Heart left ventricle (tissue), 16 donors: ENCODE measurements at places on chromosomes 3 and 15. TPM values are rescaled to one million over a fixed set of nuclear protein-coding genes. Genes with fewer than 3 reads are reported as not detected.

The CIP2A gene
- 1.1 TPM for polyA plus RNA-seq

The ACKR4 gene
- 2.2 TPM for polyA plus RNA-seq

GRCh38 chr3:29167180-29167579 lies 113.7 kb upstream of the RBMS3 start:
- no peak overlapping the region for H3K4me3 ChIP-seq
- no peak overlapping the region for H3K27ac ChIP-seq
- no peaks in the 10 kb centered on the region for H3K4me1 ChIP-seq
- no peaks in the 10 kb centered on the region for H3K27me3 ChIP-seq

- no peak for DNase-seq
- H3K36me3 ChIP-seq = no peaks in the 10 kb centered on the region
- no peak overlapping the region for H3K4me3 ChIP-seq
These were observed 13.0 kb downstream of the ADAMTS17 start for GRCh38 chr15:100328796-100329195.

DNA sequence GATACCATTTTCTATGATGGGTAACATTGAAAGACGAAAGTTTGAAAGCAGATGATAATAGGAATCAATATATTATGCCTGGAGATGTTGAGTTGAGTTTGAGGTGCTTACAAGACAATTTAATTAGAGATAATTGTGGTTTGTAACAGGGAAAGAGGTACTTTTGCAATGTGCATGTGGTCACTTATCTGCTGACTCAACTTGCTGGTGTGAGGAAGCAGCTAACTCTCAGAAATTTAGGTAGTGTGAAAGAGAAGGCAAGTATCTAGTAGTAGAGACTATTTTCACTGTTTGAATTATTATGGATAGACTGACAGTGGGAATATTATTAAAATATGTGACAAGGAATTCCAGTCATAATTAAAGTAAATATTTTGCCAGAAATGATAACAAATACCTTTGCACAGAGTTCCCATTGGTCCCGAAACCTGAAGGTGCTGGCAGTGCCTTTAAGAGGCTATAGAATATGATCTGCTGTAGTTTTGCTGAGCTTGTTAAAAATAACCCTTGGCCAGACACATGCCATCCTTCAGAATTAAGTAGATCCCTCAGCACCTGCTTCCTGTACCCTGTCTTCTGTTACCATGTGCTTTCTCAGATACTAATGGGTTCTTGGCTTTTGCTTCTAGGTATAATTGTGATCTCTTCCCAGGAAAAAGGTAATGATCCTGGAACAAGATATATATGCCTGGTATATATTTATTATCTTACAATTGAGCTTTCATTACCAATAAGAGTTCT lies 315.9 kb downstream of the BCHE start:
- DNase-seq = no peak
- H3K4me1 ChIP-seq = no peaks in the 10 kb centered on the region
- H3K4me3 ChIP-seq = no peak overlapping the region
- no peaks in the 10 kb centered on the region for H3K36me3 ChIP-seq

DNA sequence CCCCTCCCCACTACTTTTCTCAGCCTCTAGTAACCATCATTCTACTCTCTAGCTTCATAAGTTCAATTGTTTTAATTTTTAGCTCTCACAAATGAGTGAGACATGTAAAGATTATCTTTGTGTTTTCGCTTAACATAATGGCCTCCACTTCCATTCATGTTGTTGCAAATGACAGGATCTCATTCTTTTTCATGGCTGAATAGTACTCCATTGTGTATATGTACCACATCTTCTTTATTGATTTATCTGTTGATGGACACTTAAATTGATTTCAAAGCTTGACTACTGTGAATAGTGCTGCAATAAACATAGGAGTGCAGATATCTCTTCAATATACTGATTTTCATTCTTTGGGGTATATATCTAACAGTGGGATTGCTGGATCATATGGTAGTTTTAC lies 699.8 kb upstream of the NR2F2 start:
- H3K4me3 ChIP-seq = no peak overlapping the region
- H3K4me1 ChIP-seq = no peaks in the 10 kb centered on the region
- H3K36me3 ChIP-seq = no peaks in the 10 kb centered on the region
- H3K27me3 ChIP-seq = no peaks in the 10 kb centered on the region

DNA sequence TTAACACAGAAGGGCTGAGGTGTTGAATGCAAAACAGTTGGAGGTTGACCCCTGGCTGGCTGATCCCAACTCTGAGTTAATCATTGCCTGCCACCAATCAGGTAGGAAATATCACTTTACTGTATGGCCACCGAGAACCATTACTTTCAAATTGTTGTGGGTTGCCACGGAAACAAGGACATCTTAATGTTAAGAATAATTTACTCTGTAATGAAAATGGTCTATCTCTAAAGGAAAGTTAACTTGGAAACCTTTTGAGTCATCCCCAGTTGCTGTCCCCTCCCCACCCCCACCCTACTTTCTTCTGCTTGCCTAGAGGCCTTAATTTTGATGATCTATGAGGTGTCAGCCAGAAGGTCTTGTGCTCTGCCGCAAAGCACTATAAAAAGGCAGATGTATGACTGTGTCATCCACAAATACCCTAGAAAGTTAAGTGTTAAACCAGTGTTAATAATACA lies 78.7 kb upstream of the SNRK start:
- no peak overlapping the region for H3K4me3 ChIP-seq
- no peak overlapping the region for H3K27ac ChIP-seq
- H3K27me3 ChIP-seq = no peaks in the 10 kb centered on the region
- H3K36me3 ChIP-seq = no peaks in the 10 kb centered on the region
- no peak for DNase-seq

DNA sequence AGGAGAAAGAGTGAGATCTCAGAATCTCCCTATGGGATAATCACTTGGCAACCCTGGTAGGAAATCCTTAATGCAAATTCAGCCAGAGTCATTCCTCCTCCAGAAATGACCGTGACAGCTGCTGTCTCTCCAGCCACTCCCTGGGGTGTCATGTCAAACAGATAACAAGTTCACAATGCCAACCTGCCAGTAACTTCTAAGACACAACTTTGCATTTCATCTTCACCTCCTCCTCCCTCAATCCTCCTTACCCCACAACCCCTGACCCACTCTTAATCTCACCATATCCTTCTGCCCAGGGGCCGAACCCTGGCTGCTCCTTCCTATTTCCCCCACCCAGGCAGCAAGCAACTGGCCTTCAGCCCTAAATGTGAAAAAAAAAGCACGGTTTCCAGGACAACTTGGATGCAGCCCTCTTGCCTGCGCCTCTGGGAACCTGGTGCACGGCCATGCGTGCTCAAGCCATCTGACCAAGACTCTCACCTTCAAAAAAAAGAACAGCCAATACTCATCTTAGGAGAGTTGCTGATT lies 166.0 kb downstream of the NTRK3 start:
- peak; percentile 17 for DNase-seq
- H3K4me3 ChIP-seq = no peak overlapping the region
- no peaks in the 10 kb centered on the region for H3K36me3 ChIP-seq
- H3K27me3 ChIP-seq = no peaks in the 10 kb centered on the region
- no peak overlapping the region for H3K27ac ChIP-seq

DNA sequence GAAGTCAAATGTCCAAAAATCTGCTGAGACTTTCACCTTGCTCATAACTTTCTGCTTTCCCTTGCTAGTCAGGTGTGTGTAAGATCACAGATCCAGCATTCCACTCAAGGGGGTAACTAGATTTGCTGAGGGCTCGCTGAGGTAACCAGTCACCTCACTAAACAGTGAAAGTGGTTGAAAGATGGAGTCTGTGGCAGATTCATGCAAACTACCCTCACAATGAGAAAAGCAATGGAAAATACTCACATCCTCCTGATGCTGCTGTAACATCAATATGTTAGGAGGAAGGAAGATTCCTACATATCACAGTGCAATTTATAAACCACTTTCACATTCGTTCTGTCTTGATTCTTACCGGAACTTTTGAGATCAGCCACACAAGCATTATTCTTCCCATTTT lies 174.3 kb upstream of the BCL6 start:
- no peak for DNase-seq
- no peak overlapping the region for H3K4me3 ChIP-seq
- no peaks in the 10 kb centered on the region for H3K4me1 ChIP-seq
- H3K27ac ChIP-seq = no peak overlapping the region
- H3K27me3 ChIP-seq = no peaks in the 10 kb centered on the region
- no peaks in the 10 kb centered on the region for H3K36me3 ChIP-seq
